ENCODE measurements at places on chromosomes 3 and 15. TPM values are rescaled to one million over a fixed set of nuclear protein-coding genes. Genes with fewer than 3 reads are reported as not detected.

The RTP1 gene
- not detected for total RNA-seq

The OIP5 gene
- total RNA-seq: 1.6 TPM

GRCh38 chr15:49986326-49986725 lies 132.7 kb downstream of the ATP8B4 start:
- no peaks in the 10 kb centered on the region for H3K36me3 ChIP-seq
- DNase-seq: no peak
- H3K4me3 ChIP-seq: no peak overlapping the region
- H3K27me3 ChIP-seq: no peaks in the 10 kb centered on the region

DNA sequence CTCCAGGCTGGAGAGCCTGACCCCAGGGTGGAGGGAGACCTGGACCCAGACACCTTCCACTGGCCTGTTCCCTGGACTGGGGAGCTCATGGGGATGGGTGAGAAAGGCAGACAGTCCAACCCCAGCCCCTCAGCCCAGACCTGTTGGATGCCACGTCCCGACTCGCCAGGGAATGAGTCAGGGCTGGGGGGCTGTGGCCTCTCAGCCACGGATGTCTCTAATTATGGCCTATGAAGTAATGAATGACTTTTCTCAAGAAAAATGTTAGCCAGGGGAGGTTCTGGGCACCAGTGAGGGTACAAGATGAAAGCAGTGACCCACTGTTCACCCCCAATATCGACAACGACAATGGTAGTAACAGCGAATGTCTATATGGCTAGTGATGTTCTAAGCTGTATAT lies 107.0 kb upstream of the RPL32 start:
- no peaks in the 10 kb centered on the region for H3K27me3 ChIP-seq
- peaks cover 37% of the 10 kb centered on the region for H3K4me1 ChIP-seq
- no peak overlapping the region for H3K27ac ChIP-seq
- peak; percentile 38 for DNase-seq

DNA sequence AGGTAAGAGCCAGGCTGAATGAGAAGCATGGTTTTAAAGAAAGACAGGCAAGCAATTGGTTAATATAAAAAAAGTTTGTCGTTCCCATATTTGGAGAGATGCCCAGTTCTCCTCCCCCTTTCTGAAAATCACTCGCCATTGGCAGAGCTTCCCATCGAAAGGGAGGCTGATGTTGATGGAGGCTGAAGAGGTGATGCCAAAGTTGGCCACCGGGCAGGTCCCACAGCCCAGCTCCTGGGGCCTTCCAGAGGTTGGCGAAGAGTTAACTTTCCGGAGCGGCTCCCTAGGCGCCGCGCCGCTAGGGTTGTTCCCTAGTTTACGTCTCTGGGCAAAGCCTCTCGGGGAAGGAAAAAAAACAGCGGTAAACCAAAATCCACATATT lies 793 bp downstream of the PCOLCE2 start:
- H3K36me3 ChIP-seq: no peaks in the 10 kb centered on the region
- H3K4me1 ChIP-seq: peaks cover 39% of the 10 kb centered on the region
- peak; percentile 83 for DNase-seq
